Liver (tissue), 10 donors: ENCODE measurements at places on chromosomes 13 and 19. TPM values are rescaled to one million over a fixed set of nuclear protein-coding genes. Genes with fewer than 3 reads are reported as not detected.

CCDC169 gene
- 2.1 TPM for total RNA-seq

MTMR6 gene
- total RNA-seq, result 12.6 TPM

LIM2 gene
- not detected for total RNA-seq

S1PR4 gene
- 3.1 TPM for total RNA-seq

KRTDAP gene
- not detected for total RNA-seq

LILRA1 gene
- 2.1 TPM for total RNA-seq

LGALS14 gene
- not detected for total RNA-seq

SULT2B1 gene
- total RNA-seq, result not detected

CNFN gene
- total RNA-seq, result not detected

ACP7 gene
- not detected for total RNA-seq

DNA sequence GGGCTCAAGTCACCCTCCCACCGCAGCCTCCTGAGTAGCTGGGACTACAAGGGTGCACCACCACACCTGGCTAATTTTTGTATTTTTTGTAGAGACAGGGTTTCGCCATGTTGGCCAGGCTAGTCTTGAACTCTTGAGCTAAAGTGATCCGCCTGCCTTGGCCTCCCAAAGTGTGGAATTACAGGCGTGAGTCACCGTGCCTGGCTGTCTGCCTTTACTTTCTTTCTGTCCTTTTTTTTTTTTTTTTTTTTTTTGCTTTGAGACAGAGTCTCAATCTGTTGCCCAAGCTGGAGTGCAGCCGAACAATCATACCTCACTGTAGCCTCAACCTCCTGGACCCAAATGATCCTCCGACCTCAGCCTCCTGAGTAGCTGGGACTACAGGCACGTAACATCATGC lies 25.0 kb upstream of the OR1M1 start:
- no peak for DNase-seq
- H3K4me1 ChIP-seq, result no peaks in the 10 kb centered on the region
- no peaks in the 10 kb centered on the region for H3K36me3 ChIP-seq

GRCh38 chr19:31089681-31090080 lies 259.6 kb downstream of the TSHZ3 start:
- H3K27ac ChIP-seq, result no peak overlapping the region
- H3K36me3 ChIP-seq, result no peaks in the 10 kb centered on the region
- H3K4me1 ChIP-seq, result no peaks in the 10 kb centered on the region
- no peaks in the 10 kb centered on the region for H3K27me3 ChIP-seq
- H3K4me3 ChIP-seq, result no peak overlapping the region

DNA sequence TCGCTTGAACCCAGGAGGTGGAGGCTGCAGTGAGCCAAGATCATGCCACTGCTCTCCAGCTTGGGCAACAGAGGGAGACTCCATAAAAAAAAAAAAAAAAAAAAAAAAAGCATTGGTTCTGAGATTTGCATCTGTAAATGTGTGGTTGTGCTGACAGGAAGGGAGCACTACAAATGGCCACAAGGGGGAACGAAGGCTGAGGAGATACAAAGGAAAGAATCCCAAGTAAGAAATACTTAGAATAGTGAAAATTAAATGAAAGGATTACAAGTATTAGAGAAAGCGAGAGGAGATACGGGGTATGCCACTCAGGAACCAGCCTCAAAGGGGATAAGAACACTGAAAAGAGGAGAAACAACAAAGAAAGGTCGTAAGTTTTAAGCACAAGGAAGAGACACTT lies 284.9 kb downstream of the KLF12 start:
- no peak for DNase-seq
- H3K4me3 ChIP-seq, result no peak overlapping the region
- no peak overlapping the region for H3K27ac ChIP-seq
- H3K36me3 ChIP-seq, result peaks cover 6% of the 10 kb centered on the region
- H3K27me3 ChIP-seq, result no peaks in the 10 kb centered on the region

DNA sequence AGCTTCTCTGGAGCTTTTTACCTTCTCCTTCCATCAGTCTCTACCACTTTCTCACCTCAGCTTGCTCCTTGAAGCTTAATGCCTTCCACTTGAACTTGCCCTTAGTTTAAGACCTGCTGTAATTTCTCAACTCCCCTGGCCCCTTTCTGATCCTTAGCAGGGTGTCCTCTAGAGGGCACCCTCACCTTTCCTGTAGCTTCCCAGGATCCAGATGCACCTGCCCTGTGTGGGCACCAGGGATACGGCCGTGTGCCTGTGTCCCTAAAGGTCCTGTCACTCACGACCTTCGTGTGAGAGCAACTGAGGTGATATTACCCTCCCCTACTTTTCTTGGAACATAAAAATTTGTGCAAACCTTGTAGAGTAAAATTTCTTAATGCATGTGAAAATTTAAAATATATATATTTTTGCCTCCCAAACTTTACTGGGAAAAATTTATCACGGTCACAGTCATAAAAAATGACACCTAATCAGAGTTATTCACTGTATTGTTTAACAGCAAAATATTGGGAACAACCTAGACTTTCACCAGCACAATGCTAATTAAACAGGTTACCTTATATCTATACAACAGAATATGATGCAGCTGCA lies 46.4 kb downstream of the PSG3 start:
- H3K4me1 ChIP-seq, result no peaks in the 10 kb centered on the region
- no peaks in the 10 kb centered on the region for H3K36me3 ChIP-seq
- no peaks in the 10 kb centered on the region for H3K27me3 ChIP-seq

GRCh38 chr19:53577968-53578367 lies 40.0 kb downstream of the ZNF331 start:
- H3K36me3 ChIP-seq, result peaks cover 3% of the 10 kb centered on the region
- no peak for DNase-seq
- H3K4me3 ChIP-seq, result no peak overlapping the region
- H3K4me1 ChIP-seq, result no peaks in the 10 kb centered on the region
- no peak overlapping the region for H3K27ac ChIP-seq

DNA sequence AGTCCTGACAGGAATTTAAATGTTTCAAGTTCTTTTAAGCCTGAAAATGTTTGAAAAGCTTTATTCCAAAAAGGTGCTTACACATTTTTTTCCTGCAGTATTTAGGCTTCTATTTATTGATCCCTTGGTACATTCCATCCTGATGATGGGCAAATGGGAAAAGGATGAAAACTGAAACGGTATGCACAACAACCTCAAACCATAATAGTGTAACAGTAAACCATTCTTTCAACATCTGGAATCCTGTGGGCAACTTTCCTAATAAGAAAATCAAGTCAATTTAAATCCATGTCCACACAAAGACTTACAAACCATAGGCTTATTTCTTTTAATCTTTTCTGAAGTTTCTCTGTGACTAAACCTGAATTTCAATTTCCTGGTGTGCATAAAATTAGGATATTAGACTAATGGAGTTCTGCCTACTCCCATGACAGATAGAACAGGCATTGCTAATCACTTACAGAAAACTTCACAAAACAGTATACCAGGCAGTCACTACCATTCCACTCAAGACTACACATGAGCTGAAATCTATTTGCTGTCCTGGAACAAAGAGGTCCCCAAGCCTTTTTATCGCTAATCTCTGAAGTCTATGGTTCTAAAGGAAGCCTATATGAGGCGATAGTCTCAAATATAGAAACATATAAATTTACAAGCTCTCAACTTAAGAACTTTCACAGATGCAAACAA lies 103.3 kb downstream of the DLEU7 start:
- H3K36me3 ChIP-seq, result no peaks in the 10 kb centered on the region

- no peak overlapping the region for H3K4me3 ChIP-seq
- H3K36me3 ChIP-seq, result no peaks in the 10 kb centered on the region
- no peaks in the 10 kb centered on the region for H3K27me3 ChIP-seq
- DNase-seq, result no peak
- H3K27ac ChIP-seq, result no peak overlapping the region
- no peaks in the 10 kb centered on the region for H3K4me1 ChIP-seq
Observed at GRCh38 chr13:93080587-93080986, 146.0 kb upstream of the GPC6 start.

DNA sequence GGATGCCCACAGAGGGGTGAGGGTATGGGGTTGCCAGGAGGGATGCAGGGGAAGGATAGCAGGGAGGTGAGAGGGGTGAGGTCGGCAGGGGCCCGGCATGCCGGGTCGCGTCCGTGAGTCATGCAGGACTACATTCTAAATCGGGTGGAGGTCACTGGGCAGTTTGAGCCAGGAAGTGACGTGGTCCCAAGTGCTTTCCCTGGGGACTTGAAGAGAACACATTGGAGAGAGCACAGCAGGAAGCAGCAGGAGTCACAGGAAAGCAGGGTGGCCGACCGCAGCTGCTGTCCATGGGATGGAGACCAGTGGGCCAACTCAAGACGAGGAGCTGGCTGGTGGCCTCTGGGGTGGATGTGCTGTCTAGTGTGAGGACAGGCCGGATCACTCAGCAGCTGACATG lies 92.0 kb upstream of the WASF3 start:
- no peak overlapping the region for H3K4me3 ChIP-seq
- H3K27me3 ChIP-seq, result no peaks in the 10 kb centered on the region
- no peaks in the 10 kb centered on the region for H3K36me3 ChIP-seq
- H3K4me1 ChIP-seq, result no peaks in the 10 kb centered on the region

DNA sequence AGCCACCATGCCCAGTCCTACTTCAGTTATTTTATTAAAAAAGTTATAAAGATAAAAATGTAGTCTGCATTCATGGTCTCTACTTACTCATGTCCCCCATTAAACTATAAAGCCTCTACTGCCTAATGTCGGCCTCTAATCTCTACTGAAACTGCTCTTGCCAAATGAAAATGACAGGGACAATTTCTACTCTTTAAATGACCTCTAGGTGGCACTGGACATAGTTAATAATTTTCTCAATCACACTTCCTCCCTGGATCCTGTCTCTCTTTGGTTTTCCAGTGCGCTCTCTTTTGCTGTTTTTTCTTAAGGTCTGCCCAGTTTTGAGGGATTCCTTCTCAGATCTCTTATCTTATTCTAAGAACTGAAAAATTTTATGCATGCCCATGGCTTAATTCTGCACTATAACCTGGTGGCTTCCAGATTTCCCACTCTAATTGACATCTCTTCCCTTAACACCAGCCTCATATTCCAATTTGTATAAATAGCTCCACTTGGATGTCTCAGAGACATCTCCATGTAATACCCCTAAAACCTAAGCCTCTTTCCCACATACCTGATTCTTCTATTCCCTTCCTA lies 54.3 kb downstream of the MTMR6 start:
- no peaks in the 10 kb centered on the region for H3K4me1 ChIP-seq
- DNase-seq, result no peak
- H3K27ac ChIP-seq, result no peak overlapping the region

DNA sequence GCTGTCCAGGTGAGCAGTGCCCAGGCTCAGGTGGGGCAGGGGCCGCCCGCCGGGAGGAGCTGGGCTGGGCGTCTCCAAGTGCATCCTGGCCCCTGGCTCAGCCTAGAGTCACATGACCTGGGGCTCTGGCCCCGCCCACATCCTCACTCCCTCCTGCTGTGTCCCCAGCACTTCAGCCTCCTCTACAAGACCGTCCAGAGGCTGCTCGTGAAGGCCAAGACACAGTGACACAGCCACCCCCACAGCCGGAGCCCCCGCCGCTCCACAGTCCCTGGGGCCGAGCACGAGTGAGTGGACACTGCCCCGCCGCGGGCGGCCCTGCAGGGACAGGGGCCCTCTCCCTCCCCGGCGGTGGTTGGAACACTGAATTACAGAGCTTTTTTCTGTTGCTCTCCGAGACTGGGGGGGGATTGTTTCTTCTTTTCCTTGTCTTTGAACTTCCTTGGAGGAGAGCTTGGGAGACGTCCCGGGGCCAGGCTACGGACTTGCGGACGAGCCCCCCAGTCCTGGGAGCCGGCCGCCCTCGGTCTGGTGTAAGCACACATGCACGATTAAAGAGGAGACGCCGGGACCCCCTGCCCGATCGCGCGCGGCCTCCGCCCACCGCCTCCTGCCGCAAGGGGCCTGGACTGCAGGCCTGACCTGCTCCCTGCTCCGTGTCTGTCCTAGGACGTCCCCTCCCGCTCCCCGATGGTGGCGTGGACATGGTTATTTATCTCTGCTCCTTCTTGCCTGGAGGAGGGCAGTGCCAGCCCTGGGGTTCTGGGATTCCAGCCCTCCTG lies 16.8 kb upstream of the CELF5 start:
- peaks cover 22% of the 10 kb centered on the region for H3K36me3 ChIP-seq
- H3K4me1 ChIP-seq, result no peaks in the 10 kb centered on the region

DNA sequence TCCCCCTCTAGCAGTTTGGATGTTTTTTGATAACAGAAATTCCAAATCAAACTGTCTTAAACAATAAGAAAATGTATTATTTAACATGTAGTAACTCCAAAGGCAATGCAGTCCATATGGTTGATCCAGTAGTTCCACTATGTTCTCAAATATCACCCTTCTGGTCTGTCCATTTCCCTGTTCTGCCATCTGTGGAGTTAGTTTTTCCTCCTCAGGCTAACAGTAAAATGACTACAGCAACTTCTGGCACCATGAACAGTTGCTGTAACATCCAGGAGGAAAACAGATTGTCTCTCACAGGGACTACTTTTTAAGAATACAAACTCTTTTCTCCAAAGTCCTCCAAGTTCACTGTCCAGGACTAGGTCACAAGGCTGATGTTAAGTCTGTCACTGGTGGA lies 455.4 kb downstream of the FGF14 start:
- H3K4me3 ChIP-seq, result no peak overlapping the region
- H3K4me1 ChIP-seq, result peaks cover 8% of the 10 kb centered on the region
- no peaks in the 10 kb centered on the region for H3K36me3 ChIP-seq
- DNase-seq, result no peak

- no peaks in the 10 kb centered on the region for H3K4me1 ChIP-seq
- no peak overlapping the region for H3K4me3 ChIP-seq
- H3K27ac ChIP-seq, result no peak overlapping the region
- H3K36me3 ChIP-seq, result no peaks in the 10 kb centered on the region
Observed at GRCh38 chr13:40148101-40148500, 492.6 kb downstream of the COG6 start.

GRCh38 chr13:101416181-101417042 lies at the start of gene NALCN:
NALCN (minus strand) TSS chr13:101416508; CDS start chr13:101399126, 17,382 bp downstream.
- H3K27me3 ChIP-seq, result no peaks in the 10 kb centered on the region
- no peak for DNase-seq
- peak within 1 kb of the TSS; percentile 48 for H3K4me3 ChIP-seq
- H3K4me1 ChIP-seq, result peaks cover 4% of the 10 kb centered on the region

DNA sequence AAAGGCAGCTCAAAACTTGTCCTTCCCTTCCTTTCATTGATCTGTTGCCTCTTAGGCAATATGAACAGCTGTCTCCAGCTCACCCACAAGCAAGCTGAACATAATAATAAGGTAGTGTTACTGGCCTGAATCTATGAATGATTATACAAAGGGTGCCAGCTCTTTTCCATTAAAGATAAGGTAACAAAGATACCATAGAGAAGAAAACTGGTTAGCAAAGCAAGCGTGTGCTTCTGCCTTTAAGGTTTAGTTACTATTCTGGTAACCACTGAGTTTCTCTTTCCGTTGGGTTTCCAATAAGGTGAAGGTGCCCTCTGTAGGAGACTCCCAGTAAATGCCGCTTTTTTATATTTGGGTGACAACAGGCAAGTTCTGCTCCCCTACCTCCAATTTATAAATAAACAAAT lies 12.1 kb upstream of the DACH1 start:
- DNase-seq, result no peak
- H3K36me3 ChIP-seq, result no peaks in the 10 kb centered on the region
- H3K27me3 ChIP-seq, result no peaks in the 10 kb centered on the region
- no peak overlapping the region for H3K27ac ChIP-seq
- H3K4me3 ChIP-seq, result no peak overlapping the region

GRCh38 chr19:42149447-42150202 lies 17.4 kb upstream of the POU2F2 start:
- DNase-seq, result no peak
- no peaks in the 10 kb centered on the region for H3K36me3 ChIP-seq
- no peak overlapping the region for H3K4me3 ChIP-seq
- H3K27me3 ChIP-seq, result no peaks in the 10 kb centered on the region
- H3K4me1 ChIP-seq, result peaks cover 19% of the 10 kb centered on the region
